ENCODE measurements at places on chromosomes 4 and X. TPM values are rescaled to one million over a fixed set of nuclear protein-coding genes. Genes with fewer than 3 reads are reported as not detected.
A peak's percentile ranks its signal among the peaks of the same experiment; 100 is the strongest.

The HDAC8 gene
- total RNA-seq, result 49.0 TPM

DNA sequence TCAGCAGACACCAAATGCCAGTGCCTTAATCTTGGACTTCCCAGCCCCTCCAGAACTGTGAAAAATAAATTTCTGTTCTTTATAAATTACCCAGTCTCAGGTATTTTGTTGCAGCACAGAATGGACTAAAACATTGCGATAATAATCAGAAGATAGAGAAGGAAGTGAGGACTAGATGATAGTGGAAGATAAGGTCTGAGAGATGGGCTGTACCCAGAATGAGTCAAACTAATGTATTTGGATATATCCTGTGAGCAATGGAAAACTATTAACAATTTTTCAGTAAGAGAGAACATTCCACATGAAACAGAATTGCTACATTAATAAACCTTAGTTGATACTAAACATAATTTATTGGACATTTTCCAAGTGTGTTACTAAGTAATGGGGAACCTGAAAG, 93.3 kb downstream of the FANCB start:
- no peaks in the 10 kb centered on the region for H3K27me3 ChIP-seq
- no peaks in the 10 kb centered on the region for H3K4me1 ChIP-seq

DNA sequence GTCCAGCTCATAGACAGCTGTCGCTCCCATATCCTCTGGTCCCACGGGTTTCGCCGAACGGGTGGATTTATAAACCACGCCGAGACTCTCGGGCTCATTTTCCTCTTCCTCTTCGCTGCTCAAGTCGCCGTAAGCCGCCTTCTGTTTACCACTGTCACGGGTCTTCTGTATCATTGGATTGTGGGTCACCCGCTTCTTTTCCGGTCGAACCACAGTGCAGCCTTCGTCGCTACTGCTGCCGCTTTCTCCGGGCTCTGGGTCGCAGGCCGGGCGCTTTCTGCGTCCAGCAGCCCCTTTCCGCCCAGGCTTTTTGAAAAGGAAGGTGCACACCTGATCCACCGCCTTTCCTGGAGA, 311 bp downstream of the RNF113A start:
- peak; percentile 22 for DNase-seq
- peak overlapping the region; percentile 99 for H3K27ac ChIP-seq
- H3K4me1 ChIP-seq, result peaks cover 3% of the 10 kb centered on the region
- H3K4me3 ChIP-seq, result peak overlapping the region; percentile 99
- no peaks in the 10 kb centered on the region for H3K36me3 ChIP-seq

The CC2D2A gene
- total RNA-seq, result 13.3 TPM

The IL2RG gene
- total RNA-seq, result not detected

GRCh38 chr4:7552466-7552865, 117.7 kb upstream of the PSAPL1 start:
- H3K4me1 ChIP-seq, result no peaks in the 10 kb centered on the region
- peaks cover 5% of the 10 kb centered on the region for H3K27me3 ChIP-seq
- H3K27ac ChIP-seq, result no peak overlapping the region
- H3K4me3 ChIP-seq, result no peak overlapping the region

DNA sequence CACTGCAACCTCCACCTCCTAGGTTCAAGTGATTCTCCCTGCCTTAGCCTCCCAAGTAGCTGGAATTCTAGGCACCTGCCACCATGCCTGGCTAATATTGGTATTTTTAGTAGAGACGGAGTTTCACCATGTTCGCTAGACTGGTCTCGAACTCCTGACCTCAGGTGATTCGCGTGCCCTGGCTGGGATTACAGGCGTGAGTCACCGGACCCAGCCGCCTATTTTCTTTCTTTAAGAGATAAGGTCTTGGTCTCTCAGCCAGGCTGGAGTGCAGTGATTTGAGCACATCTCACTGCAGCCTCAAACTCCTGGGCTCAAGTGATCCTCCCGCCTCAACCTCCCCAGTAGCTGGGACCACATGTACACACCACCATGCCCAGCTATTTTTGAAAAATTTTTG, 166.5 kb downstream of the DHRSX start:
- H3K36me3 ChIP-seq, result peaks cover 14% of the 10 kb centered on the region
- DNase-seq, result no peak
- no peak overlapping the region for H3K4me3 ChIP-seq

The MCUB gene
- 9.7 TPM for total RNA-seq

Data from glutamatergic neuron (in vitro differentiated cells).